HT-29 (cell line): ENCODE measurements at places on chromosomes 6 and 20.

DNA sequence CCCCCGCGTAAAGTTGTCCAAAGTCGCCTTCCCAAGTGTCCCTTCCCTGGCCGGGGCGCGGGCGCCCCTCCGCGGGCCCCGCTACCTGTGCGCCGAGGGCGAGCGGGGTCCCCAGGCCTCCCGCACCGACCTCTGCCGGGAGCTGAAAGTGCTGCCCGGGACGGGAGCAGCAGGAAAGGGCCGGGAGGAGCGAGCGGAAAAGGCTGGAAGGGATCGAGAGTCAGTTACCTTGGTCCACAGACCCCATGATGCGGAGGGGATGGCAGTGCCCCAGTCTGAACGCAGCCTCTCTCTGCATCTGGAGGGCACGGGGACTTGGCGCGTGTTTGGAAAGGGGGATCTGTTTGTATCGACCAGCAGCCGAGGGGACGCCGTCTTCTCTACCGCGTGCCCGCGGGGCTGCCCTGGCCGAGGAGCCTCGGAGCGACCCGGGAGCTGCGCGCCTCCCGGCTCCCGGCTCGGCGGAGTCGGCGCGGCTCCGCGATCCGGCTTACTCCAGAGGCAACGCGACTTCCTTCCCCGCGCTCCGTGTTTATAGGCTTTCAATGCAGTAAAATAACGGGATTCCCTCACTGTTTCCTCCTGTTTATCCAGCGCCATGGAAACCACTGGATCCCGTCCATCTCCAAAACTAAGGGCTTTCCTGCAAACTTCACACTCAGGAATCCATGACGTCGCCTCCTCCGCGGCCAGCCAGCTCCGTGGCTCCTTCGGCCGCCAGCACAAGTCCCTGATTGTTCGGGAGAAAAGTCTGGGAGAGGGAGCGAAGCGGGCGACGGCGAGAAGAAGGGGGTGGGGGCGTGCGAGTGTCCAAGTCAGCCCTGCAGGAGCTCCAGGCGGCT, 20.0 kb upstream of the NFATC2 start:
- peak; percentile 57 for DNase-seq

DNA sequence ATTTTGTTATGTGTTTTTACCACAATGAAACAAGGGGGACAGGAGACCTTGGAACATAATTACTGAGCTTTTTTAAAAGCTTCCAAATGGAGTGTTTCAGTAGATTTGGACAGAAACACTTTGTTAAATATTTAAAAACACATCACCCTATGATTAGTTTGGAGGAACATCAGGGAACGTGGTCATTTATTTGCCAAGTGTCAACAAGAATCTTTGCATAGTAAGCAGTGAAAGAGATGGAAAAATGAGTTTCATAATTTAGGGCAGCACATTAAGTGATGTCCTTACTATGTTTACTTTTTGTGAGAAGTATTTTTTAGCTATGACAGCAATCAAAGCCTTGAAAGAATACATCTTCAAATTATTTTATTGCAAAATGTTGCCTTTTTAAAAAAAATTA, 82.6 kb downstream of the PROKR2 start:
- no peak for DNase-seq

DNA sequence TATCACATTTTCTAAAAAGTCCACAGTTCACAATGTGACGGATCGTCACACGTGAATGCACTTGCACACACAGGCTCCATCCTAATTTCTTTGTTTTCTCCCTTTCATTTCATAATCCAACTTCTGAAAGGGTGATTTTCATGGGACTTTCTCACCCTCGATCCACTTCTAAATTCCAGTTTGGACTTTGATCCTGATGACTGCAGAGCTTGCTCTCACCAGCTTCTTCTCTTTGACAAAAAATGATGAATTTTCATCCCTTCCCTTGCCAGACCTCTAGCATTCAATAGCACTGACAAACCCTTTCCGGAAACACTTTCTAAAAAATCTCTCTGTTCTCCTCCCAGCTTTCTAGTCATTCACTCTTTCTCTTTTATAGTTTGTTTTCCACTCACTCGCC, 341.2 kb downstream of the SYNE1 start:
- no peak for DNase-seq

- DNase-seq: no peak
Measured at GRCh38 chr6:83702077-83702476, 6.8 kb downstream of the SNAP91 start.

DNA sequence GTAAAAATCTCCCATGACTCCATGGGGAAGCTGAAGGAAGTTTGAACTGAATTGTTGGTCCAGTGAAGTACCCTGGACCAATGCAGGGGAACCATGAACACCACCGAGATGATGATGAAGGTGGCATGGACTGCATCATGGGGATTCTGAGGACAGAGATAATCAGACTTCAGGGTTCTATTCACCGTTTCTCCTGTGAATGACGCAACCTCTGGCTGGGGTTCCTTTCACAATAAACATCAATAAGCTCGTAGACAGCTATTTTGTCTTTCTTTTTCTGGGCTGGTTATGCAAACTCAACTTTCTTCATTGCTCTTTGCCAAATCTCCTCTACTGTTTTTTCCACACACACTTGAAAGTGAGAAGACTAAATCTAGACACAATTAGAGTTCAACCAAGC, 87.9 kb upstream of the NKX2-2 start:
- no peak for DNase-seq

GRCh38 chr20:23645575-23645974, 7.8 kb upstream of the CST3 start:
- no peak for DNase-seq

GRCh38 chr6:100657678-100658330, 193.1 kb upstream of the SIM1 start:
- peak; percentile 53 for DNase-seq

GRCh38 chr6:90502866-90503407, 83.9 kb downstream of the MAP3K7 start:
- DNase-seq: peak; percentile 31

DNA sequence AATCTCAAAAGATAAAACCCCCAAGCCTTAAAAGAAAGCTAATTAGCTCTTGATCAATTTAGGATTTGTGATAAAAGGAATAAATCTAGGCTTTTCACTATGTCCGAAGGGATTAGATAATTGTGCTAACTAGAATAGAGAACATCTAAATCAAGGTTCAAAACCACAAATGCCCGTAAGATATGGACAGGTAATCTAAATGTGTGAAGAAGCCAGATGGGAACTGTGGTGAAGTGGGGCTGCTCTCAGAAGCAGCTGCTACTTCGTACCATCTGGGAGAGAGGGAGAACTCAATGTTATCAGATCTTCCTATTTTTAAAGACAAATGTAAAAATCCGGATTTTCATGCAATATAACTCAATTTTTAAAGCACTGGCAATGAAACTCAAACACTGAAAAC, 44.2 kb downstream of the NCOA6 start:
- DNase-seq: no peak

DNA sequence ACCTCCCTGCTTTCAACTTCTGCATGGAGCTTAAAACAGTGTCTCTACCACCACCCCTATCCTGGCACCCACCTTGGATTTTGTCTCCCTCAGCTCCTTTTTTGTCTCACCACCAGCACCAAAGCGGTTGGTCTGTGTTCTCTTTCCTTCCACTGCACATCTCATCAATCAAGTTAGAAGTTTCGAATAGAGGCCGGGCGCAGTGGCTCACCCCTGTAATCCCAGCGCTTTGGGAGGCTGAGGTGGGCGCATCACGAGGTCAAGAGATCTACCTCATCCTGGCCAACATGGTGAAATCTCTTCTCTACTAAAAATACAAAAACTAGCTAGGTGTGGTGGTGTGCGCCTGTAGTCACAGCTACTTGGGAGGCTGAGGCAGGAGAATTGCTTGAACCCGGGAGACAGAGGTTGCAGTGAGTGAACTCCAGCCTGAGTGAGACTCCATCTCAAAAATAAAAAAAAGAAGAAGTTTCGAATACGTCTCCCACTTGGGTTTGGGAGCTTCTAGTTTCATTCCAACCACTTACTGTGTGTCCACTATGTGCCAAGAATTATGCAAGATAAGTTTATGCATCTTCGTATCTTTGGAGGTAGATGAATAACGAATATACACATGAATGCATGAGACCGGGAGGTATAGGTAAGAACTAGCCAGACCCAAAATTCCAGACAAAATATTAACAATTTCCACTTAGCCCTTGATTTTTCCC, 5.9 kb downstream of the PCED1A start:
- no peak for DNase-seq

DNA sequence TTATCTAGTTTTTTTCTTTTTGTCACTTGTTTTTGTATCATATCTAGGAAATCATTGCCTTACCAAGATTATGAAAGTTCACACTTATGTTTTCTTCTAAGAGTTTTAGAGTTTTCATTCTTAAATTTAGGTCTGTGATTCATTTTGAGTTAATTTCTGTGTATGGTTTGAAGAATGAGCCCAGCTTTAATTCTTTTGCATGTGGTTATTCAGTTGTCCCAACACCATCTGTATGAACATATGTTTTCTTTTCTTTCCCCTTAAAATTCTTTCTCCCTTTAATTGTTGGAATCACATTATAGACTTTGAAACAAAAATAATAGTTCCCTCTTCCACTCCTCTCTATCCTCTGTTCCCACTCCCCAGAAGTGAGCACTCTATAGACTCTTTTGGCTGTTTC, 85.4 kb downstream of the SLX4IP start:
- no peak for DNase-seq

DNA sequence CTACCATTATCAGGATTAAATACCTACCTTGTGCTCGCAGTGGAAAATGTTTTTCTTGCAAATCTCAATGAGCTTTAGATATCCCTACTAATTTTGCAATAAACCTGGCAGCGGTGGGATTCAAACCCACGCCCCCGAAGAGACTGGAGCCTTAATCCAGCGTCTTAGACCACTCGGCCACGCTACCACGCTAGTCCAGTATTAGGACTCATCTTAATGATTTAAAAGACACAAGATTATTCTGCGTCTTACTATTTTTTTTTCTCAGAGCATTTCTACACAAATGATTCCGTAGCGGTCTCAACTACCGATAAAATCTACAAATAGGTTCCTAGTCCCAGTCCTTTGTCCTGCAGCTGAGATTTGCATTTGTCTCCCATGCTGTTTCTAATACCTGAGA, 35.2 kb upstream of the ZSCAN23 start:
- DNase-seq: no peak

DNA sequence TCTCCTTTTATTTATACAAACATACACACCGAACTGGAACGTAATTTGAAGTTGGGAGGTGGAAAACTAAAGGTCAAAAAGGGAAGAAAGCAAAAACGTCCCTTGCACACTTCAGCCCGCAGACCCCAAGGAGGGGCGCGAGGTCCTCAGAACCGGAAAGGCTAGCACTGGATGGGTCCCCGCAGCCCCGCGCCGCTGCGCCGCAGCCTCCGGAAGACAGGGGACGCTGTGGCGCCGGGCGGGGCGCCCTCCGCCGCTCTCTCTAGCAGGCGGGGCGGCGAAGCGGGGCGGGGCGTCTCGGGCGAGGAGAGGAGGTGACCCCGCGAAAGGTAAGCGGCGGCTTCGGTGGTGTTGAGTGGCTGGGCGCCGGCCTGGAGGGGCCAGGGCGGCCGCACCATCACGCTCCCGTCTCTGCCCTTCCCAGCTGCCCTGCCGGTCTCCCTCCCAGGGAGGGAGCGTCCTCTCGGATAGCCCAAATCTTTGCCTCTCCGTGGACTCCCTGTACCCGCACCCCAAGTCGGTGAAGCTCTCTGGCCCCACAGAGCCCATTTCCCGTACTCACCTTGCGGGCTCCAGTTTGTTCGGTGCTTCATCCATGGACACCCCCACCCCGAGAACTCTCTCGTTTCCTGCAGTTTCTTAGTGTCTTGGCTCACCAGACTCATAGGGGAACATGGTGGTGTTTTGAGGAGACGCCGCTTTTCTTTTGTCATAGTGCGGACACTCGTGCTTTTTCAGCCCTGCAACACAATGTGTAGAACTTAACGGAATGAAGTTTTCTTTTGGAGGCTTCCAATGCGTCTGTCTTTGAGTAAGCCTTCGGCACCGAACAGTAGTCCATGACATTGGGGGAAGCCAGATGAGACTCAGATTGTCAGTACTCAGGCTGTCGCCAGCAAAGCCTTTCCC, at the start of gene SMIM8:
TSS of gene SMIM8 (plus strand) at position 285 of the 909 bp plus-strand sequence. CDS start 14,444 bp downstream, outside the sequence.
- peak; percentile 88 for DNase-seq

DNA sequence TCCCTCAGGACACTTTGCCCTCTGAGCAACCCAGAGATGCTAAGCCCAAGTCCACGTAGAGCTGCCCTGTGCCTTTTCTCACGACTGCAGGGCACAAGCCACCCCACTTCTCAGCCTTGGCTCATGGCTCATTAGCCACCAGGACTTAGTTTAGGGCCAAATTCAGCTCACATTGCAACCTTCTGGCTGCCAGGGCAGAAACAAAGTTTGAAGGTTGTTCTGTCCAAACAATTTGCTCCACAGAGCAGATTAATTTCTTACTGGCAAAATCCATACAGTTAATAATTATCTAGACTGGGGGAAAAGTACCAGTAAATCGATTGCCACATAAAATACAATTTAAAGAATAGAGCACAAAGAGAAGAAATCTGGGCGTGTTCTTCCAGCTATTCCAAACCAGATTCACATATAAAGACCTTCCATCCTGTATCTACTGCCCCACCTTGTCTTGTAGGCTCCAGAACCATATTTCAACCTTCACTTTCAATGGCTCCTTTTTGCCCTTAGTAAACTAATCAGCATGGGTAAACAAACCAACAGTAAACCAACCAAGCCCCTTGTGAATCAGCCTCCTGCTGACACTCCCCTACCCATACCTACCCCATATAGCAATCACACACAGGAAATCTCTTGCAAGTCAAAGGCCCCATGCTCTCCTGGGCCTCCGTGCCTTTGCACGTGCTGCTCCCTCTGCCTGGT, 101.9 kb downstream of the QRSL1 start:
- peak; percentile 69 for DNase-seq

GRCh38 chr6:114157848-114158247, 185.0 kb downstream of the HS3ST5 start:
- DNase-seq: no peak

DNA sequence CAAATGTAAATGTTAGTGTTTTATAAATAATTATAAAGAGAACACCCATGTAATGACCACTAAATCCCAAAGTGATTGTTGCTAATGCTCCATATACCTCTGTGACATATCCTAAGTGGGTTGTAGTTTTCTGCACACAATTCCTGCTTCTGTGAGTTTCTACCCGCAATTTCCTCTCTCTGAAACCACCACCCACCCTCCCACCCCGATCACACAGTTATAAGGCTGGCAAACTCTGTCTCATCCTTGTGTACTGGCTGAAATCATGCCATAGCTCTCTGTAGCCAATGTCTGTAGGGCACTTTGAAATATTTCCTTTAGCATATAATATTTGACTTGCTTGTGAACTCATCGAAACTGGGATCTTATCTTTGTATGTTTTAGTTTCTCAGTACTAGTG, 236.6 kb downstream of the PLCB1 start:
- no peak for DNase-seq

DNA sequence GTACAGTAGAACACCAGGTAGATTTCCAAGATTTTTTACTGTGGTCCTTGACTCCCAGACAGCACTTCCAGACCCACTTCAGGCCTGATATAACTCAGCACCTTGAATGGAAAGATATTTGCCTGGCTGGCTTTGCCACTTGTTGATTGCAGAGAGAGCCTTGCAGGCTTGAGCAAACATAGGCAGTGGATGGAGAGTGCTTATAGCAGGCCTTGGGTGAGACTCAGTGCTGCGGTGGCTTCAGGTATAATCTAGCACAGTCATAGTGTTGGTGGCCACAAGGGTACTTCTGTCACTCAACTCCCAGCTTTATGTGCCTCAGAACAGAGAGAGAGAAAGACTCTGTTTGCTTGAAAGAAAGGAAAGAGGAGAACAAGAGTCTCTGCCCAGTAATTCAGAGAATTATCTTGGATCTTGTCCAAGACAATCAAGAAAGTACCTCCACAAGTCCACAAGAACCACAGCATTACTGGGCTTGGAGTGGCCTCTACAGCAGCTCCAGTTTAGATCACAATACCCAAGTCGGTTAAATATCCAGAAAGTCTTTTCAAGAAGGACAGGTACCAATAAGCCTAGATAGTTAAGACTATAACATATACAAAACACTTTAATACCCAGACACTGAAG, 70.5 kb upstream of the FKBP1C start:
- no peak for DNase-seq
